ENCODE measurements at places on chromosomes 12 and 14.

GRCh38 chr12:62714774-62715721 is 219.9 kb downstream of the PPM1H start:
- DNase-seq = no peak

GRCh38 chr12:47935184-47935583 is 28.2 kb upstream of the TMEM106C start:
- DNase-seq = no peak

GRCh38 chr14:67426161-67426560 is 14.2 kb upstream of the PLEK2 start:
- no peak for DNase-seq

DNA sequence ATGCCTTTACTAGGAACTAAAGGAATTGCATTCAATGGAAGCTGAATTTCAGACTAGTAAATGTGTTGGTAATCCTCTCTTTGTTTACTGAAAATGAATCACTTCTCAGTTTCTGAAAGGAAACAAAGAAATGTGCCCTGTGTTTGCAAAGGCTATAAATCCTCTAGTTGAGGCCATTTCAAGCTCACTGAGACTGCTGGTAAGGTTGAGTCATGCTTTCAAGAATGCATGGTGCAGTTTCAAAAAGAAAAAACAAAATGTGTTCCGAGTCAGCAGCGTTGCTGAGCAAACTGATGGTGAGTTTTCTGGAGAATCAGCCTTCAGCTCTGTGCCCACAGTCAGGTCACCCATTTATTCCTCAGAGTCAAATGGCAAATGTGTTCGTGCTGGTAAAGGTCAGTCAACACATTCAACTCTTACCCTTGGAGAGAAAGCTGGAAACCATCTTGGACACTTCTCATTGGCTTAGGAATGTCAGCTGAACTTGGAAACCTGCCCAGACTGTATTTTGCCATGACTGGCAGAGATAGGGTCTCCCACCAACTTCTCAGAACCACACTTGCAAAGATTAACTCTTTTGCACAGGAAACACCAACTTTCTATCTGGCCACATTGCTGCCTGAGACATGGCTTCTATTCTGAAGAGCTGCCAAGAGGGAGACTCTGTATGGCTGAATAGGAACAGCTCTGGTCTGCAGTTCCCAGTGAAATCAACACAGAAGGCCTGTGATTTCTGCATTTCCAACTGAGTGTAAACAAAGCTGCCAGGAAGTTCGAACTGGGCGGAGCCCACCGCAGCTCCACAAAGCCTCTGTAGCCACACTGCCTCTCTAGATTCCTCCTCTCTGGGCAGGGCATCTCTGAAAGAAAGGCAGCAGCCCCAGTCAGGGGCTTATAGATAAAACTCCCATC is 484.4 kb downstream of the ATP23 start:
- DNase-seq = peak; percentile 94

DNA sequence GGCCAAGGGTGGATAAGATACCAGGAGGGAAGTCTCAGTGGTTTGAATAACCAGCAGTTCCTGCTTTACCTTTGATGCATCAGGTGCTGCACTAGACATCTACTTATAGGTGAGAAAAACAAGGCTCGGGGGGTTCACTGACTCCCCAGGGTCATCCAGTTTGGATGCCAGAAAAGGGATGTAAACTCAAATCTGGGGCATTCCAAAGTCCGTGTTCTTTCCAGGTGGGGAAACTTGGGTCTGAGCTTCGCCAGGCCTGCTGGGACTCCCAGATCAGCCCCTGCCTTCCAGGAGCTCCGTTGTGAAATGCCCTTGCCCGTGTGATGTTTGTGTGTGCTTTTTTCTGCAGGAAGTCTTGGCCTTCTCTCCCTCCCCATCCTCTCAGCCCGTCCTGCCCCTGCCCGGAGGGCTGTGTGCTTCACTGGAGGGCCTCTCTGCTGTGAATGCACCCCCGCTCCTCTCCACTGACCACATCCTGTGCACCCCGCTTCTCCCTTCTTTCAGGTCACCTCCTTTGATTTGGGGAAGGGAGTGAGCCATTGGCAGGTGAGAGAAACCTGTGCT is 42.1 kb downstream of the TSPAN9 start:
- no peak for DNase-seq

DNA sequence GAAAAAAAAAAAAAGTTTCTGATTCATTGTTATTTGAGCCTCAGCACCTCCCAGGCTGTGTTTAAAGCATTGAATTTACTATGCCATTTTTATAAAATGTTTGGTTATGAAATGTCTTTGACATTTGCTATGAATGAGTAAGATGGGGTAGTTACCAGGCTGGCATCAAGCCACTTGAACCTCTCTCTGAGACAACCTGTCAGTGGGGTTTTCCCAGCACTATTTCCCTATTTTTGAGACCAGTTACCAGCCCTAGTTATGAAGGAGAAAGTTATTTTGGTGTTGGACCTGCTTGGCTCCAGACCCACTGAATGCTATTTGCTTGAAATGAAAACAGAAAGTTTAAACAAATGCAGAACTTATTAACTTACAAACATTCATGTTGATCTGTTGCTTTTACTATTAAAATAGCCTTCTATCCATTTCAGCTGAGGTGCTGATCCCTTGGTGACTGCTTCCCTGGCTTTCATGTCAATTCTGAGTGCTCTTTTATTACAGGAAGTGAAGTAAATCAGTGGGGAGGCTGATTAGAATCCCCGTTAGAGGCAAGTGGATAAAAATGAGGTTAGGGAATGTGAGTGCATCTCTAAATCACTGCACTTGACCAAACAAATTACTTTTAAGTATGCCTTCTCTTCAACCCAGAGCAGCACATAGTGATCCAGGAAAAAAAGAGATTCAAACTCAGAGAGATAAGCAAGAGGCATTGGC is 37.8 kb downstream of the LLPH start:
- DNase-seq = peak; percentile 53

DNA sequence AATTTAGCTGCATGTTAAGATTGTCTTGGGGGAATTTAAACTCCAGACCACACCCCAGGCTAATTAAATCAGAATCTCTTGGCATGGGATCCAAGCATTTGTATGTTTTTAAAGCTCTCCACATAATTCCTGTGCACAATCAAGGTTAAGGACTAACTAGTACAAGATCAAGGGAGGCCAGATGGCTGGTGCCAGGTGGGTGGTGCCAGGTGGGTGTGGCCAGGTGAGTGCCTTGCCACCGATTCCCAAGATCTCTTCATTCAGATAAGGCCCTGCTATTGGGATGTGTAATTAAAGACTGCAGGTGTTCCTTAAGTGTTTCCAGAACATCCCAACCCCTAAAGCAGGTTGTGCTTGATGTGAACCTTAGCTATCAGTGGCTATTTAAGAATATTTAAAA is 75.1 kb downstream of the NRXN3 start:
- DNase-seq = no peak

- no peak for DNase-seq
These were observed 40.2 kb upstream of the FBRSL1 start for GRCh38 chr12:132449565-132450417.

GRCh38 chr14:20618271-20618749 is 23.2 kb downstream of the OR6S1 start:
- no peak for DNase-seq

GRCh38 chr14:71362282-71362681 is 455.0 kb downstream of the PCNX1 start:
- DNase-seq = no peak

DNA sequence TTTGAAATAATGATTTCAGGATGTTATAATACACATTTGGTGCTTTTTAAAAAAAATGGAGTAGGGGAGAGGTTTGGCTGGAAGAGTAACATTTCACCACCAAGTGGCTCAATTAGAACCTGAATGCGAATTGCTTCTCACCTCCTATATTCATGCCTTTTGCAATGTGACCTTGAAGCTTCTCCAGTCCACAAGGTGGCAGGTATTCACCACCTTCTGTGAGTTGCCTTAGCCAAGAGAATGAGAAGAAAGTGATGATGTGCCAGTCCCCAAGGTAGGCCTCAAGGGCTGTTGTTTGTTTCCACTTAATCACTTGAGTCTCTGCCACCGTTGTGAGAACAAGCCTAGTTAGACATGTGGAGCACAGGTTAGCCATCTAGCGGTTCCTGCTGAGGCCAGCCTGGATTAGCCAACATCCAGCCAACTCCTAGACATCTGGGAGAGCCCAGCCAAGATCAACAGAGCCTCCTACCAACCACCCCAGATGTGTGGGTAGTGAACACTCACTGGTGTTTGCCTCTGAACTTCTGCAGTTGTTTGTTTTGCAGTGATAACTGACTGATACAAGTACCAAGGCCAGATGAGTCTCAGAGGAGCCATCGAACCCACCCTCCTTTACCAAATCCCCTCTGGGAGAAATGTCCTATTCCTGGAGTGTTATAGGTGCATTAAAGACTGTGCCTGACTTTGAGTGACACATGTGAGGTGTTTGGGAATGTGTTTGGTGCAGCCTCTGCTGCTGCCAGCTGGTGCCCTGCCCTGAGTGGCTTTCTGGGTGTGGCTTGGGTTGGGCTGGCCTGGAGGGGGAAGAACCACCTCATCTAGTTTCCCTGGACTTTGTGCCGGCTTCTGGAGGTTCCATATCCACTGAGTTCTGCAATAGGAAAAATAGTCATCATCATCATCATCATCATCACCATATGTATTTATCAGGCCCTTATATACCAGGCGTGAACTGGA is 132.5 kb upstream of the RFLNA start:
- peak; percentile 10 for DNase-seq

DNA sequence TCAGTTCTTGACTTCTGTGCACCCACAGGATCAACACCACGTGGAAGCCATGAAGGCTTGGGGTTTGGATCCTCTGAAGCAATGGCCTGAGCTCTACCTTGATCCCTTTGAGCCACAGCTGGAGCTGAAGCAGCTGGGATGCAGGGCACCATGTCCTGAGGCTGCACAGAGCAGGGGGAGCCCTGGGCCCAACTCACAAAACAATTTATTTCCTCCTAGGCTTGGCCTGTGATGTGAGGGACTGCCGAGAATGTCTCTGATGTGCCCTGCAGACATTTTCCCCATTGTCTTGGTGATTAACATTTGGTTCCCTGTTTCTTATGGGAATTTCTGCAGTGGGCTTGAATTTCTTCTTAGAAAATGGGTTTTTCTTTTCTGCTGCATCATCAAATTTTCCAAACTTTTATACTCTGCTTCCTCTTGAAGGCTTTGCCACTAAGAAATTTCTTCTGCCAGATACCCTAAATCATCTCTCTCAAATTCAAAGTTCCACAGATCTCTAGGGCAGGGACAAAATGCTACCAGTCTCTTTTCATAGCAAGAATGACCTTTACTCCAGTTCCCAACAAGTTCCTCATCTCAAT is 288.2 kb downstream of the CCDC59 start:
- no peak for DNase-seq

DNA sequence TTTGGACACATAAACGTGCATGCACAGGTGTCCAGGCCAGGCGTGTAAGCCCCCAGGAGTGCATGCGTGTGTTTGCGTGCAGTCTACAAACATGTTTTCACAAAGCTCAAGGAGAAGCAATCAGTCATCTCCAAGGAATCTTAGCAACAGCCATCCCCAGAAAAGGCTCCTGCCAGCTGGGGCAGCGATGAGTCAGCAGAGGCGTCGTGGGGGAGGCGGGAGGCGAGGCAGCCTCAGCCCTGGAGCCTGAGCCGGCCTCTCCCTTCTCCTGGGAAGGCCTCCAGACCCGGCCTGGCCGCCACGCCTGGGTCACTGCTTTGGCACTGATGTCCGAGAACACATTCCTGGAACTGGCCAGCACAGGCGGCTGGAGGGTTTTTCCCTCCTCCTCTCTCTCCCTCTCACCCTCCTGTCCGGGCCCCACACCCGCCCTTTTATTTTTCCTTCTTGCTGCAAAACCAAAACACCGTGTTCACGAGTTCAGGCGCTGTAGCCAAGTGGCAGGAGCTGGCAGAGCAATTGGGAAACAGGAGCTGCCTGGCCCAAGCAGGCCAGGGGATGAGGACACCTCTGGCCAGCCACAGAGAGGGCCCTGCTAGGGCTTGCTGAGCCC is 92.7 kb downstream of the LRRC74A start:
- peak; percentile 98 for DNase-seq

DNA sequence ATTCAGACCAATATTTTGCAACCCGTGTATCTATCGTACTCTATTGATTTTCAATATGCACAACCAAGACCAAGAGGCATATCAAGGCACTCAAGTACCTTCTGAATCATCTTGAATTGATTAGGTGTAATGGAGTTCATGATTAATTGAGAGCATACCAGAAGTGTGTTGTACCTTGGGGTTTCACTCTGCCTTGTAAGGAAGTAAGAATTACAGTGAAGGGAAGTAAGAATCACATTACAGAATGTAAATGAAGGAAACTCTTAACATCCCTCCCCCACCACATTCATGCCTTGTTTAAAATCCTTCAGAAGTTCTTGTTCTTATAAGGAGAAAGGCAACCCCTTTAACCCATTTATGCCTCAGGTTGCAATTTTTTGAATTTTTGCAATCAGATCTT is 5.4 kb upstream of the MGAT4C start:
- DNase-seq = no peak

DNA sequence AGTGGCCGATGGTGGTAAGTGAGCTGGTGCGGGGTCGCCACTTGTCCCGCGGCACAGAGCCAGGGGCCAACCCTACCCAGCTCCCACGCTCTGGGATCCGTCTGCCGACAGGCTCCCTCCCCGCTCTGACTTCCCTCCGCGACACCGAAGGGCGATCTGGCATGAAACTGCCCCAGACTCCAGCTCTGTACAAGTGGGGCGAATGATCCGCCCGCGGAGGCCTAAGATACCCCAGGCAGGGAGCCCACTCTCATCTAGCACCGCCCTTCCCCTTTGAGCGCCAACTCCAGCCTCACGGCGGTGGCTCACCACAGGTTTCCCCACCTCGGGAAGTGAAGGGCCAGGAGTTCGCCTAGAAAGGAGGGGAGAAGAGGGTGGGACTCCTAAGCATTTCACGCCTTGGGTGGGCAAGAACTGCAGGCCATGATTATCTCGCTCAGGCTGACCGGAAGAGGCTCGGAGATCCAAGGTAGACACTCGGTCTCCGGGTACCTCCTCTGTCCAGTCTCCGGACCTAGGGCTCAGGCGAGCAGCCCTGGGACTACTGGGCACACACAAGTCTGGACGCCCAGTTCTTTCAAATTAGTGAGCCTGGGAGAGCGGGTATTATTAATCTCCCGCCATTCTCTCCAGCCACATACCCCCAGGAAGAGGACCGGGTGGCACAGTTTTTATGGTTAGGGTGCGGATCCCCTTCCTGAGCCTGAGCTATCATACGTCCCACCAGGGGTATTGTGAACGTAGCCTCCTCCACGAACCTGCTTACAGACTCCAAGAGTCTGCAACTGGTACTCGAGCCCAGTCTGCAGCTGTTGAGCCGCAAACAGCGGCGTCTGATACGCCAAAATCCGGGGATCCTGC is 849 bp downstream of the WNT1 start:
- no peak for DNase-seq

- no peak for DNase-seq
These were observed 1133.0 kb downstream of the VRK1 start for GRCh38 chr14:97930166-97930565.

DNA sequence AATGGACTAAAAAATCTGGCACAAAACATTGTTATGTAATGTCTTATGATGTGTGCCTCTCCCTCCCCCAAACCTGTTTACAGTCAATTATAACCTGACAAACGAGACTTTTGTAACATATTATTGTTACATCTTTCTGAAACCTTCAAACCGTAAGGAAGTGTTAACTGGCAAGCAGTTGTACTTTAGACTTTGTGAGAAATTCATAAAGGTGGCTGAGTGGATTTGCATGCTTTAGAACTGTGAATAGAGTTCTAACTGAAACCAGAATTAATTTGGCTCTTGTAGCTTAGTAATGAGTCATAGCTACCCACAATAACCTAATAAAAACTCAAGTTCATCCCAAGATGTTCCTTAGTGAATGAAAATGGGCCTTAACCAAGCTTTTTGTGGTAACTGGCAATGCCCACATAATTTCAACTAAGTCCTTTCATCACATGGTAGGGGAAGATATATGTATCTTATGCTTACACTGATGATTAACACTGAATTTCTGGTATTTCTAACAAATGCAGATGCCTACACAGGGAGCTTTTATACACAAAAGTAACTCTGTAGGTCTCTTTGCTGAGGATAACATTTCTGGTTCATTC is 29.7 kb downstream of the RAD9B start:
- no peak for DNase-seq
